ENCODE measurements at places on chromosomes 13 and 19. TPM values are rescaled to one million over a fixed set of nuclear protein-coding genes. Genes with fewer than 3 reads are reported as not detected.

Gene TSSK6
- polyA plus RNA-seq: 0.77 TPM

Gene WDR88
- polyA plus RNA-seq: not detected

Gene SPTBN4
- 4.3 TPM for polyA plus RNA-seq

Gene FFAR2
- polyA plus RNA-seq: 0.11 TPM

Gene CCDC124
- 136 TPM for polyA plus RNA-seq

Gene MAB21L1
- polyA plus RNA-seq: 0.57 TPM

Gene FPR3
- 1.6 TPM for polyA plus RNA-seq

Gene NPHS1
- polyA plus RNA-seq: not detected

All from right cardiac atrium (tissue), 5 donors.